ENCODE measurements at places on chromosomes 12 and 14.

DNA sequence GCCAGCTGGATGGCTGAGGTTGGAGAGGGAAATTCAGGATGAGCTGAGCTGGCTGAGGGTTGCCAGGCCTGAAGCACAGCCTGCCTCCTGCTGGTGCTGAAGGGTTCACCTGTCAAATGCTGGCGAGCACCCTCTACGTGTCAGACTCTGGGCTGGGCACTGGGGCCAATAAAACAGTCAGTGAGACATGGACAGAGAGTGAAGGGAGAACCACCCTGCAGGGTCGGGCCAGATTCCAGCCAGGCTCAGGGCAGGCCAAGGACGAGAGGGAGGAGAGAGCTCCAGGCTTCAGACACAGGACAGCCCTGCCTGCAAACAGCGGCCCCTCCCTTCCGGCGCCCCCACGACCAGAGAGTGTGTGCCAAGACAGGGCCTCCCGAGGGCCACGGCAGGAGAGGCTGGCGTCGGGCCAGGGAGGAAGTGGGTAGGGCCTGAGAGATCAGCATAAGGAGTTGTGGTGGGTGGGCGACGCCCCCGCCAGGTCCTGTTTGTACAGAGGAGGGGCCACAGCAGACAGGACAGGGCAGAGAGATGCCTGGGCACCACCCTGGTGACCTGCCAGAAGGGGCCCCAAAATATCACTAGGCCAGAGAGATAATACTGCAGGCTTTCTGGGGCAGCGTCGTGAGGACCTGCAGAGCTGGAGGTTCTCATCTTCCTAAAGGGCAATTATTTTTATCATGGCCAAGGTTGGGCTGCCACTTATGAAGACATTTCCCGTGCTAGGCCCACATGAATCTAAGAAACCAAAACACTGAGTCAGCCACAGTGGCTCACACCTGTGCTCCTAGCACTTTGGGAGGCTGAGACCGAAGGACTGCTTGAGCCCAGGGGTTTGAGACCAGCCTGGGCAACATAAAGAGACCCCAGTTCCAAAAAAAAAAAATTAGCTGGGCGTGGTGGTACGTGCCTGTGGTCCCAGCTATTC is 73.1 kb upstream of the GPR68 start:
- DNase-seq: no peak

GRCh38 chr14:56125772-56126636 is 7.8 kb downstream of the PELI2 start:
- no peak for DNase-seq

GRCh38 chr12:111322336-111323250 is 46.3 kb downstream of the PHETA1 start:
- no peak for DNase-seq

DNA sequence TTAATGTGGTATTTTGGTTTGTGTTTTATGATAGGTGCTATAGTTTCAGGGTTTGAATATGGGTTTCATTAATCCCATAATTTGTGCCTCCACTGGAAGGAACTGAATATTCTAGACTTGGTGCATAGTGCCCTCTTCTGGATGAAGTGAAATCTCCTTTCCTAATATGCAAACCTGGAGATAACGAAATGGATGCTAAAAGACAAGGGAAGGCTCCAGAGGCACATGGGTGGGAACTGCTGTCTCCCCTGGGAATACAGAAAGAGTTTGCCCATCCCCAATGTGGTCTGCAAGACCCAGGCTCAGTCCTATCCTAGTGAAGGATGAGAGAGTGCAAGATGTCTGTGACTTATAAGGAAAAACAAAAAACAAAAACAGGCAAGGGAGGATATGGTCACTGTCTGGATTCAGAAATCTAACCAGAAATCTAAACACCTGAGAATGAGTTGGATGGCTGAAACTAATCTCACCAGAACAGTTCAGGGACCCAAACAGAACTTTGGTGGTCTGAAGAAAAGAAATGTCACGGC is 142.3 kb upstream of the TMPO start:
- DNase-seq: no peak

DNA sequence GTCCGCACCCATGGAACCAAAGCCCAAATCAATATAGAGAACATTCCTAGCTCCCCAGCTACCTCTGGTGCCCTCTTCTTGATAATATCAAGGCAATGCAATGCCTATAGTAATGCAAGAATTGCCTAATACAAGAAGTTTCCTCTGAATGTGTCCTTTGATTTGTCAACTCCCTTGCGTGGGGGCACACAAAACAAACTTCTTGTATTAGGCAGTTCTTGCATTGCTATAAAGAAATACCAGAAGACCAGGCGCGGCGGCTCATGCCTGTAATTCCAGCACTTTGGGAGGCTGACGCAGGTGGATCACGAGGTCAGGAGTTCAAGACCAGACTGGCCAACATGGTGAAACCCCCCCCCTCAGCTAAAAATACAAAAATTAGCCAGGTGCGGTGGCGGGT is 10.4 kb upstream of the ITPK1 start:
- no peak for DNase-seq

DNA sequence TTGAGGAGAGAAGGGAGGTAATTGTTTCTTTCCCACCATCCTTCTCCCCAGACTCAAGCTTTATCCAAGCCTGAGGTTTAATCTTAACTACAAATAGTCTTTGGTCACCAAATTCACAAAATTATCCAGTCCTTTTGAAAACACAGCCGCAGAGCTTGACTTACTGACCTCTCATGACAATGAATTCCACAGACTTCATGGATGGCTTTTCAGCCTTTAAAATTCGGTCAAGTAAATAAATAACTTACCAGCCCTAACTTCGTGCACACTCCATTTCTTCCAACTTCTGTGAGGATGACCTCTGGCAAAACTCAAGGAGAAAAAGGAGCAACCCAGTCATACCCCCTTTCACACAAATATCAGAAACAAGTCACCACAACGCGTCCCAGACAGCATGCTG is 137.0 kb upstream of the CDKN3 start:
- no peak for DNase-seq

DNA sequence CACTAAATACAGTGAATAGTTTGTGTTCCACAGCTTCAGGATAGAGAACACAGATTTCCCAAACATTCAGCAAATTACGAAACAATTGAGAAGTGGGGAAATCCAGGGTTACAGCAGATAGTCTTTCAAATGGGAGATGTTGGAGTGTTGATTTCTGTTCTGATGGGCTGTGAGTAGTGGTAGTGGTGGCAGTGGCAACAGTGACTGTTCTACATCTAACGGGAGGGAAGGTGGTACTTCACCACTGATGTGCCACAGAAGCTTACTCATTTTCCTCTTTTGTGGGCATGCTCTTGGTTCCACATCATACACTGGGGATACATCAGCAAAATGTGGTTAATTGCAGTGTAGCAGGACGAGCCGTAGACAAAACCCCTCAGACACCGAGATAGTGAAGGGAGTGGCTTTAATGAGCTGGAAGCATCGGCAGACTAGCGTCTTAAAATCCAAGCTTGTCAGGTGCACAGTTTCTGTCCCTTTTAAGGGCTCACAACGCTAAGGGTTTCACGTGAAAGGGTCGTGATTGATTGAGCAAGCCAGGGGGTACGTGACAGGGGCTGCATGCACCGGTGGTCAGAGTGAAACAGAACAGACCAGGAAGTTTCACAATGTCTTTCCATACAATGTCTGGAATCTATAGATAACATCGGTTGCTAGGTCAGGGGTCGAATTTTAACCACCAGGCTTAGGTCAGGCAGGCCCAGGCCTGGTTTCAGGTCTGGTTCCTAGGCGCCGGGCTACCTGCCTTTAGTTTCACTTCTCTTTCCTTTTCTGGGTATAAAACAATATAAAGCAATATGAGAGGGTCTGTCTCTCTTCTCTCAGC is 330.6 kb upstream of the FBXO33 start:
- DNase-seq: no peak

DNA sequence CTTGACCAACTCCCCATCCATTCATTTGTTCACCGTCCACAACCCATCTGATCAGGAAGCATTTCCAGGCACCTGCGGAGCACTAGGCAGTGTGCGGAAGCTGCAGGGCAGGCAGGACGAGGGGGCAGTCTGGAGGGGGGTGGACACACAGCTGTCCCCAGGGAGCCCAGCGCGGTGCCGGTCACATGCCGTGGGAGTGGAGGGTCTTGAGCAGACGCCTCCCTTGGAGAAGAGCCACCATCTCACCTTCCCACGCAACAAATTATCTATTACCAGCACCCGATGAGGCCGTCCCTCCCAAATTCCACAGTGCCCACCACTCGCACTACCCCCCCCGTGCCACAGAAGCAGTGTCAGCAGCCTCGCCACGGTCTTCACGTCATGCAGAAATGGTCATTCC is 10.8 kb downstream of the DLK1 start:
- DNase-seq: no peak

DNA sequence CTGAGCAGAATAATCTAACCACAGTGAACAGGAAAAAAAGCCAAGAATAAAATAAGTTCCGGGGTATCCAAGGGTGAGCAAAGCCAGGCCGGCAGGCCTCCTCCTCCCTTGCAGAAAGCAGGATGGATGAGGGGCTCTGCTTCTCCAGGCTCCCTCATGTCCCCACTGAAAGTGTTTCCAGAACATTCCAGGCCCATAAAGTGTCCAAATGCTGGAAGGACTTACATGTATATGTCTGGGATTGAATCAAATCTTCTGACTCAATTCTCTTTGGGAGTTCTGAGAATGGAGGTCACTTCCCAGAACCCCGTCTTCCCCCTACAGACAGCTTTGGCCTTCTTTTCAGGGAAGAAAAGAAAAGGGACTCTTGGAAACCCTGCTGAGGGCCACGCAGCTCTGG is 25.0 kb upstream of the BDKRB1 start:
- no peak for DNase-seq

DNA sequence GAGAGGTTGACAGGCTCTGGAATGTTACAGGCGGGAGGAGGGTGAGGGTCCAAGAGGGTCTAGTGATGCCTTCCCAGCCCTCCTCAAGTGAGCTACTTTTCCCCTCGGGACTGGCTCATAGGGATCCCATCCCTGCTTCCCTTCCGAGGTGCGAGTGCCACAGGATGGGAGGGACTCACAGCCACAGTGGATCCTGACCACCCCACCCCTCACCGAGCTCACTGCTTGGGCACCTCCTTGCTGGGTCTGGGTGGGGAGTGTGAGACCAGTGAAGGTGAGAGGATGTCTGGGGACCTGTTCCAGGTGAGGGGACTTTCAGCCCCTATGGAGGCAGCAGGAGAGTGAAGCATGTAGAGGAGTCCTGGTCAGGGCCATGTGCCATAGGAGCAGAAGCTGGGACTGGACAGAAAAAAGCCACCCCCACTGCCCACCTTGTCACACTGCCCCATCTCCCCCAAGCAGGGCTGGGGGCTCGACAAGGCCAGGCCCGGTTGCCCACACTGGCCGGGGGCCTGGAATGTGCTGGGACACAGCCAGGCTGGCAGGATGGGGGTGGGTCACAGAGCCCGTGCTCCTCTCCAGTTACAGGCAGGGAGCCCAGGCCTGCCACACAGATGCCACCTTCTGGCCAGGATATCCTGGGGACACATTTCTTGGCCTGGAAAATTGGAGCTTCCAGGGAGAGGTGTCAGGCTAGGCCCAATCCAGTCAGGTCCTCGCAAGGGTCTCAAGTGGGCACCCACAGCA is 1.7 kb upstream of the TNS2 start:
- DNase-seq: no peak

GRCh38 chr12:21881965-21882364 is 59.3 kb downstream of the ABCC9 start:
- DNase-seq: no peak

- no peak for DNase-seq
These were observed 35.2 kb upstream of the PAWR start for GRCh38 chr12:79725987-79726386.

GRCh38 chr14:41758011-41758665 is 151.5 kb downstream of the LRFN5 start:
- DNase-seq: no peak

- no peak for DNase-seq
These were observed 207.5 kb downstream of the KIF26A start for GRCh38 chr14:104345621-104346462.

DNA sequence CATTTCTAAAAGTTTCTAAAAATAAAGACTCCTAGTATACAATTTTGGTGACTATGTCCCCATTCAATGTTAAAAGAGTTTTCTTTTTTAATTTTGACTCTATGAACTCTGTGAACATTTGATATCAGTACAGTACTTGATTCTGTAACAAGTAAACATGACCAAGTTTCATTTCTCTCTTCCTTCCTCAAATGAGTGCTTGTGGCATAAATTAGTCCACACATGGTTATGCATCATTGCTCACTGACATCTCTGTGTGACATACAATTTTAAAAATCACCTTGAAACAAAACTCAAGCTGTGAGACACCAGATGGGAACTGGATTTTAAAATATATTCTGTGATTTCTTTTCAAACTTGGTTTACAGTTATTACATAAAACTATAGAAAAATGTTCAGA is 253.9 kb upstream of the MDGA2 start:
- no peak for DNase-seq

- DNase-seq: no peak
These were observed 173.4 kb downstream of the PTPRO start for GRCh38 chr12:15495746-15496145.

DNA sequence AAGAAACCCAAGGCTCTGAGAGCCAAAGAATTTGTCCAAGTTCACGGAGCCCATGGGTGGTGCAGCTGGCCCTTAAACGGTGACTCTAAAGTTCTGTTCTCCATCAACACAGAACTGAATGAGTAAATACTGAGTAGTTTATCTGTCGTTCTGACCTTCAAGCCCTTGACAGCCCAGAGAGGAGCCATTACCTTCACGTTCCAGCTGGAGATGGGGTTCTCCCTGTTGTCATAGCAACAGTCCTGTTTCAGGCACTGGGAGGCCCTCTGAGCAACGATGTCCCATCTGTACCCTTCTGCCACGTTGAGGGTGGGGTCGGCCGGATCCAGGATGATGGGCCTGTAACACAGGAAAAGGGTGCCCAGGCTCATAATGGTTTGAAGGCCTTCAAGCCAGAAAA is 7.5 kb upstream of the C12orf43 start:
- DNase-seq: no peak

GRCh38 chr14:71322655-71323250 is 415.5 kb downstream of the PCNX1 start:
- DNase-seq: no peak

- DNase-seq: no peak
These were observed 29.6 kb upstream of the RASSF3 start for GRCh38 chr12:64580681-64581080.

DNA sequence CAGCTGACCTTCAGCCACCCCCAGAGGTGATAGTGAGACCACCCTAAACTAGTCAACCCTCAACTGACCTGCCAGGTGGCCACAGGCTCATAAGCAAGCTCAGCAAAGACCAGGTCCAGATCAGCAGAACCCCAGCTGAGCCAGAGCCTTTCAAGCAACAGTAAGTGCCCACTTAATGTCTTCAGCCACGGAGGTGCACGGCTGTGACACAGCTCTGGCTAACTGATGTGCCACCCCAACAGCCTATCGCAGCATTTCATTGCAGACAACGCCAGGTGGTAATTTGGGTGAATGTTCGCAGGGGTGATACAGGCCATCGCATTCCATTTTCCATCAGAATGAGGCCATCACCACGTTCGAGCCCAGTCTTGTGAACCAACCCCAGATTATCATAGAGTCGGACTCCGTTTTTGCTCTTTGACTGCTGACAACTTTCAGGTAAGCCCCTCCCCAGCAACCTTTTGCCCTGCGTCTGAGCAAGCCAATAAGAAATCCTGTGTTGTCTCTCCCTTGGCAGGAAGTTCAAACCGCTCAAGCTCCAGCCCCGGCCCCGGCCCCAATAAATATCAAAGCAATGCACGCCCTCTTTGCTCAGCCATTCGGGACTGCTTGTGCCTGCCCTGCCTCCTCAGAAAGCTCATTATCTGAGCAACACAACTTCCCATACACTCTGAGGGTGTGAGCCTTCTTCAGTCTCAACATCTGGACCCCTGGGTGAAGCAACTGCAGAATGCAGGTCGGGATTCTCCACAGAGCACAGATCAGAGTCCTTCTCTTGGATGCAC is 44.4 kb downstream of the JAG2 start:
- DNase-seq: no peak

GRCh38 chr14:91273885-91274273 is 29.4 kb upstream of the GPR68 start:
- DNase-seq: no peak

Data from GM19239 (cell line).